Astrocyte (in vitro differentiated cells and primary cell): ENCODE measurements at places on chromosomes 1 and 21. TPM values are rescaled to one million over a fixed set of nuclear protein-coding genes. Genes with fewer than 3 reads are reported as not detected.

- no peak overlapping the region for H3K27ac ChIP-seq
- no peaks in the 10 kb centered on the region for H3K36me3 ChIP-seq
- no peak for DNase-seq
- no peak overlapping the region for H3K4me3 ChIP-seq
- H3K27me3 ChIP-seq: no peaks in the 10 kb centered on the region
These were observed 68.3 kb upstream of the SPAG17 start for GRCh38 chr1:118253053-118253915.

GRCh38 chr1:177809819-177810218, 160.0 kb downstream of the SEC16B start:
- no peak overlapping the region for H3K27ac ChIP-seq
- H3K36me3 ChIP-seq: no peaks in the 10 kb centered on the region
- no peak for DNase-seq
- H3K4me1 ChIP-seq: no peaks in the 10 kb centered on the region
- no peak overlapping the region for H3K4me3 ChIP-seq

MROH7 gene
- 0.12 TPM in 1 of 2 replicates, not detected in the other for total RNA-seq

HES5 gene
- total RNA-seq: 0.22 TPM in 1 of 2 replicates, not detected in the other

CDKN2C gene
- total RNA-seq: 0.43 and 0.60 TPM in 2 replicates

DNA sequence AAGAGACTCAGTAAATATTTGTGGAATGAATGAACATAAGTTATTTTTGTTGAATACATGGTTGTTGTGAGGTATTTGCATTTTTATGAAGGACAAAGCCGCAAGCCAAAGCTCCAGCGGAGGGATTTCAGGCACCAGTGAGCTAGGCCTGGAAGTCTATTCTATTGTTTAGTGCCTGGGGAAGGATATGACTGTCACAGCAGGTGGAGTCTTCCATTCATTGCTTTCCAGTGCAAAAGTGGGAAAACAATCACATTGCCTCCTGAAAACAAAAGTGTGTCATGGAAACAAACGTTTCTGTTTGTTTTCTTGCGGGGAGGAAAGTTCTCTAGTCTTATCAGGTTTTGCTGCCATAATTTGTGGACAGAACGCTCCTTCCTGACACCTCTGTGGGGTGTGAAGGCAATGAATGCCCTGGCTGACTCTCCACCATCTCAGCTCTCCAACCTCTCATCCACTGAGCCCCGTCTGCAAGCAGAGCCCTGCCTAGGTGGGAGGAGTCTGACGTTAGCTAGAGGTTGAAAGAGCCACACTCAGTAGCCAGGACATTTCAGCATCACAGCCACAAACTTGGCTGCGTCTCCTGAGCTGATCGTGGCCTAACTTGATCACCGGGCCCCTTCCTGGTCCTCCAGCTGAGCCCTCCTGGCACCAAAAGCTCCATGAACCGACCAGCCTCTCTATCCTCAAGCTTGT, 739.1 kb downstream of the MATN1 start:
- no peaks in the 10 kb centered on the region for H3K4me1 ChIP-seq
- DNase-seq: no peak
- no peak overlapping the region for H3K4me3 ChIP-seq
- H3K27ac ChIP-seq: no peak overlapping the region
- H3K36me3 ChIP-seq: no peaks in the 10 kb centered on the region

DNA sequence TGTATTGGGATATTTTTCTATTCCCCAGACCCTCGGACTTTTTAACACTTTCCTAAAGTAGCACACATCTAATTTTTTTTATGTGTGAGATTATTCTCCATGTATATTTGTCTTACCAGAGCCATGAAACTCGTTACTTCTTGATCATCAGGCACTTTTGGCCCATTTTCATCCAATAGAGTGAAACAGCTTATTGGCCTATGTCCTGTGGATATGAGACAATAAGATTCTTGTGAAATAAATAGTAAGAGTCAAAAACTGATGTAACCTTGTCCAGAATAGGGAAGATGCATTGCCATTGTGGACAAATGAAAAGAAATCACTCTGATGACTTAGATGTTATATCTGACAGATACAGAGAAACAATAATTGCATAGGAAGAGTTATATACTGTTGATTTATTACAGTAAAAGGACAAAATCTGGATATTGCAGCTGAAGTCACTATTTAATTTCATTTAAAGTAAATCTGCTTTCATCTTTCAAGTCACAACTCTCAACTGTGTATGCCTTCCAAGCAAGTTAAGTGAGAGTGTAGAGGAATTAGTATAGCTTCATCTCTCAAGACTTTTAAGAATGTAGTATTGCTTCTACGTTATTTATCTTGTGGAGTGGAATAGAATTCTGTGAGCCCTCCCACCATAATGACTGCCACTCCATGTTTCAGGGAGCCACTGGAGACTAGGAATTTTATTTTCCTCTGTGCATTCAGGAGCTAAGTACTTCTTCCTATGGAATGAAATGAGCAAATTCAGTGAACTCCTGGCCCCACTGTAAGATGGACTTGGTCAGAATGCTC, 86.9 kb downstream of the ADAMTS1 start:
- no peaks in the 10 kb centered on the region for H3K36me3 ChIP-seq
- no peak for DNase-seq
- H3K4me3 ChIP-seq: no peak overlapping the region
- H3K27me3 ChIP-seq: no peaks in the 10 kb centered on the region
- peaks cover 8% of the 10 kb centered on the region for H3K4me1 ChIP-seq

MTF1 gene
- total RNA-seq: 16.6 and 16.7 TPM in 2 replicates

GJA4 gene
- not detected in 2 replicates for total RNA-seq

TFF2 gene
- not detected in 2 replicates for total RNA-seq

DNA sequence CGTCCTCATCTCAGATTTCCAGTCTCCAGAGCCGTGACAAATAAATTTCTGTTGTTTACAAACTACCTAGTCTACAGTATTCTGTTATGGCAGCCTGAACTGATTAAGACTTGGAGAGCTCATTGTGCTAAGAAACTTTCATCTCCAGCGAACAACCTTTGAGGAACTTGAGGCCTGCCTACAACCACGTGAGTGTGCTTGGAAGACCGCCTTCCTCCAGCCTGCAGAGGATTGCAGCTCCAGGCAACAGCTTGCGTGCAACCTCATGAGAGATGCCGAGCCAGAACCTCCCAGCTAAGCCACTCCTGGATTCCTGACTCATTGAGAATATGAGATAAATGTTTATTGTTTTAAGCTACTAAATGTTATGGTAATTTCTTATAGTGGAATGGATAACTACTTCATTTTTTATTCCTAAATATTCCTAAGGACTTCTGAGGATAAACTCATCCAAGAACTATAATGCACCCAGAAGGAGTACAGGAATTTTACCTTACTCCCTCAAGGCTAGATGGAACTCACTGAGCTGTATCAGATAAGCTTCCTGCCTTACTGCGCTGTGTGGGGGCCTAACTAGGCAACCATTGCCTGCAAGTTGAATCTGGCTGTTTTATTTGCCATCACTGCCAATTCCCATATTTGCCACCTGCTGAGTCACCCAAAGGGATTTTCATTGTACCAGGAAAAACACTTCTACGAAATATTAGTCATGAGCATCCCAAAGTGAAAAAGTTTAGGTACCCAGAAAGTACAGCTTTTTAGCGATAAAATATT, 17.6 kb downstream of the FAM177B start:
- peaks cover 7% of the 10 kb centered on the region for H3K4me1 ChIP-seq
- H3K36me3 ChIP-seq: no peaks in the 10 kb centered on the region
- no peaks in the 10 kb centered on the region for H3K27me3 ChIP-seq
- DNase-seq: peak; percentile 96

DNA sequence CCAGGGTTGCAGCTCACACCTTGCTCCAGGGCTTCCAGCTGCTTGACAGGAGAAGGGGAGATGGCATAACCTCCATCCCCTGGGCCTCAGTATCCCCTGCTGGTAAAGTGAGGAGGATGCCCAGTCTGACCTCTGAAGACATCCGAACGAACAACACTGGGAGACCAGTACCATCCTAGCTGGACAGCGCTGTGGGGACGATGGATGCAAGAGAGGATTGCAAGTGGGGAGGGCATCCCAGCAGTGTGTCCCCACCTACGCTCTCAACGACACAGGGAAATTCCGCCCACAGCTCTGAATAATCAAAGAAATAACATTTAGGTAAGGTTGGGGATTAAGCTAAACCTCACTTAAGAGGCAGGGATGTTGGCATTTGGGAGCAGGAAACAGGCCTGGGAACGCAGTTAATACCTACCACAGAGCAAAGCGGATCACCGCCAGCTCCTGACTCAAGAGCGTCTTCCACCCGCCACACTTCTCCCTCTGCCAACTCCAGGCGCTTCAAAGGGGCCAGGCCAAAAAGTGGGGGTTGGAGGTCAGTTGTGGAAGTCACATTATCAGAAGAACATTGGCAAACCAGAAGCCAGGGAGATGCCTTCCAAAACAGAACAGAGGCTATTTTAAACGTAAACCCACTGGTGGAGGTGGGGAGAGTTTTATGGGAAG, 47.6 kb downstream of the SSBP3 start:
- no peak for DNase-seq
- H3K27ac ChIP-seq: no peak overlapping the region
- no peak overlapping the region for H3K4me3 ChIP-seq
- no peaks in the 10 kb centered on the region for H3K4me1 ChIP-seq
- no peaks in the 10 kb centered on the region for H3K36me3 ChIP-seq
- no peaks in the 10 kb centered on the region for H3K27me3 ChIP-seq

- H3K4me1 ChIP-seq: peaks cover 64% of the 10 kb centered on the region
- H3K27me3 ChIP-seq: no peaks in the 10 kb centered on the region
- no peak for DNase-seq
- peak overlapping the region; percentile 74 for H3K4me3 ChIP-seq
- peak overlapping the region; percentile 100 for H3K27ac ChIP-seq
These were observed 507 bp downstream of the GLIS1 start for GRCh38 chr1:53738205-53739108.

GRCh38 chr1:11645670-11646265, 8.5 kb downstream of the FBXO2 start:
- H3K27me3 ChIP-seq: peaks cover 20% of the 10 kb centered on the region
- H3K4me3 ChIP-seq: no peak overlapping the region
- H3K36me3 ChIP-seq: no peaks in the 10 kb centered on the region
- peak; percentile 23 for DNase-seq
- H3K4me1 ChIP-seq: peaks cover 3% of the 10 kb centered on the region

GRCh38 chr1:206935491-206936067, 10.7 kb downstream of the PIGR start:
- peaks cover 2% of the 10 kb centered on the region for H3K27me3 ChIP-seq
- H3K27ac ChIP-seq: no peak overlapping the region
- no peak overlapping the region for H3K4me3 ChIP-seq
- no peaks in the 10 kb centered on the region for H3K4me1 ChIP-seq

GSTM5 gene
- not detected in 2 replicates for total RNA-seq

- peaks cover 5% of the 10 kb centered on the region for H3K4me1 ChIP-seq
- H3K27ac ChIP-seq: no peak overlapping the region
- DNase-seq: no peak
- no peak overlapping the region for H3K4me3 ChIP-seq
- H3K36me3 ChIP-seq: no peaks in the 10 kb centered on the region
These were observed 28.3 kb upstream of the VASH2 start for GRCh38 chr1:212922016-212922415.

- no peaks in the 10 kb centered on the region for H3K4me1 ChIP-seq
- no peak overlapping the region for H3K4me3 ChIP-seq
- H3K27ac ChIP-seq: no peak overlapping the region
- no peak for DNase-seq
- H3K27me3 ChIP-seq: no peaks in the 10 kb centered on the region
These were observed 42.5 kb downstream of the WDR4 start for GRCh38 chr21:42836767-42837301.

DNA sequence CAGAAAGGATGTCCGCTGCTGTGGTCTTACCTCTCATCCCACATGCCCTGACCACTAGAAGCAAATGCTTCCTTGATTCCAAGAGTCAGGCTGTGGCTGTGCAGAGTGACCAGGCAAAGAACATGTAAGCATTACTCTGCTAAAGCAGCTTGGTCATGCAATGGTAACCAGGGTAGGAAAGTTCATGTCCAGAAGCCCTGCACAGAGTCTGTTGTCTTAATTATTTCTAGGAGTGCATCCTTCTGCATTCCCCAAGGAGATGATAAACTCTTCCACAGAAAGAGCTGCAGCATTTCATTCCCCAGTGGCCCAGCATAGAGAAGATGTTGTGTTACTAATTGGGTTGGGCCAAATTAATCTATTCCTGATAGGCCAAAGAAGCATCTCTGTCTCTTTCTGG, 10.1 kb upstream of the UTP25 start:
- no peaks in the 10 kb centered on the region for H3K4me1 ChIP-seq
- H3K27ac ChIP-seq: no peak overlapping the region
- DNase-seq: no peak
- H3K27me3 ChIP-seq: no peaks in the 10 kb centered on the region
- H3K4me3 ChIP-seq: no peak overlapping the region

DNA sequence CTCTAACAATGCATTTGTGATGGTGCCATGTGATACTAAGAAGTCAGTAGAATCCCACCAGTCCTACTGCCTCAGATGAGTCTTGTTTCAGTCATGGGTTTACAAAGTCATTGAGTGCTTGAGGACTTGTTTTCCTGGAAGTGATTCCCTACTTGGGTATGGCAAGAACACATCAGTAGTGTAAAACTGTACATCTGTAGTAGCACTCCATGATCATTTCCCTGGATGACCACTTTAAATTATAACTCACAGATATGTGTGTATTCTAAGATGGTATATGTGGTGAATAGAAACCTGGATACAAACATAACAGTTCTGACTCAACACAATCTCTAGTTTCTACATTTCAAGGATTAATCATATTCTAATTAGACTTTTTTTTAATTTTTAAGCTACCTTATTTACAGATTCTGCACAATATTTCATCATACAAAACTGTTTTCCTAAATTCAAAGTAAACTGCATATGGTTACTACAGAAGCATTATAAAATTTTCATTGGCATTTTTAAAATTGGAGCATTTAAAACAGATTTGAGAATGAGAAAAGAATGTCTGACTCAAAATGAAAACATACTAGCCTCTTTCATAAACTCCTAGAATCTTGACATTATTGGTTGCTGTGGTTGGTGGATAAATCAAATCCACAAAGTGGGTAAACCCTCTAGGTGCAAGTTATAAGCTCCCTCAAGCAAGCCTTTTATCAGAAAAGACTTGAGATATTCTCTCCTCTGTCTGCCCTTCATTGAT, 6.8 kb upstream of the PSMG1 start:
- H3K4me1 ChIP-seq: peaks cover 12% of the 10 kb centered on the region
- H3K27ac ChIP-seq: peak overlapping the region; percentile 70
- peaks cover 7% of the 10 kb centered on the region for H3K36me3 ChIP-seq
- DNase-seq: peak; percentile 52
- no peak overlapping the region for H3K4me3 ChIP-seq

- H3K4me1 ChIP-seq: no peaks in the 10 kb centered on the region
- H3K27me3 ChIP-seq: no peaks in the 10 kb centered on the region
- DNase-seq: no peak
- no peak overlapping the region for H3K4me3 ChIP-seq
- H3K36me3 ChIP-seq: no peaks in the 10 kb centered on the region
- H3K27ac ChIP-seq: no peak overlapping the region
These were observed 43.2 kb upstream of the ZNF281 start for GRCh38 chr1:200452850-200453552.
